Activated T-cell treated with anti-CD3 and anti-CD28 coated beads for 4 hours (primary cell): ENCODE measurements at places on chromosomes 11 and 22.

- no peak for DNase-seq
Measured at GRCh38 chr11:23556163-23556750, 696.0 kb upstream of the CCDC179 start.

DNA sequence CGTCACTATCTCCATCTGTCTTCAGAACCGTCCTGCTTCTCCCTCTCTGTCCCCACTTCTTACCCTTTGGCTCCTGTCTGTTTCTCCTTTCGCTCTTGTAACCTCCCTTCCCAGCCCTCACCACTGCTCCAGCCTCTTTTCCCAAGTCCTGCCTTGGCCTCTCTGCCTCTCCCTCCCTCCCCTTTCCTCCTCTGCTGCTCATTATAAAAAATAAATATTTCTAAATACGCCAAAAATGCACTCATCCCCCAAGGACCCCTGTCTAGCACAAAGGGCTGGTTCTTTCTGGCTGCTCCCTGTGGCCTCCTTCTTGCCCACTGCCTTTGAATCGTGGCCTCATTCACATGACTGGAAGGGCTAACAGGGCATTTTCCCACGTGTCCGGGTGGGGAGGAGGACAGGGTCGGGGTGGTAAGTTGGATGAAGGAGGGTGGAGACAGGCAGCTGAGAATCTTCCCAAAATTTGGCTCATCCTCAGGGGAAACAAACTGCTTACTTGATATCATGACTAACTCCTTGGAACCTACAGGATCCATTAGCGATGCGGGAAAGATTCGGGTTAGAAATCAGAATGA is 26.4 kb upstream of the OAF start:
- no peak for DNase-seq

GRCh38 chr11:35474688-35475087 is 50.7 kb downstream of the PAMR1 start:
- DNase-seq, result no peak

- DNase-seq, result no peak
Measured at GRCh38 chr11:86365546-86365945, 9.1 kb upstream of the CCDC81 start.

DNA sequence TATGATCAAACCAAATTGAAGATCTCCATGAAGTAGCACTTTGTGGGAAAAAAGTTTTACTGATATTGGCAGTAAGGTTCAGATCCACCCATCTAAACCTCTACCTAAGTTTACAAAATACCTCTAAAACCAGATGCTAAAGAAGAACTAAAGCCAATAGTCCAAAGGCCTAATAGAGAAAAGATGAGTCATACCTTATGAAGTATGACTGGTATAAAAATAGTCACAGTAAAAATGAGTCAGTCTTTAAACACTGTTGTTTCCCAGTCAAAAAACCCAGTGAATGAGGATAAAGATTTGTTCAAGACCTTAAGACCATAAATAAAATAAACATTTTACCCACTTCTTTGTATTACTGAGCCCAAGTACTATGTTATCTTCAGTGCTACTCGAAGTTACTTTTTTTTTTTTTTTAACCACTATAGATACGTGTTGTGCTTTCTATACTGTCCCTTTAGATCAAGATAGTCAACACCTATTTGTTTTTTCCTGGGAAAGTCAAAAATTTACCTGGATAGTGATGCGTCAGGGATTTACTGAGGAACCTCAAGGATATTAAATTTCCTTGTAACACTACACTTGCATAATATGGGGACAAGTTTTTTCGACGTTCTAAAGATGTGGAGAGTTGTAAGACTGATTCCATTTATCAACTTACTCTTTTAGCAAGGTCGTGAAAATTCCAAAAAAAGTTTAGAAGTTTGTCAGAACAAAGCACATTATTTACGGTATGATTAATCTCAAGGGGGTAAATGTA is 87.3 kb downstream of the CCDC73 start:
- no peak for DNase-seq

GRCh38 chr11:93031386-93031785 is 61.9 kb downstream of the MTNR1B start:
- no peak for DNase-seq

DNA sequence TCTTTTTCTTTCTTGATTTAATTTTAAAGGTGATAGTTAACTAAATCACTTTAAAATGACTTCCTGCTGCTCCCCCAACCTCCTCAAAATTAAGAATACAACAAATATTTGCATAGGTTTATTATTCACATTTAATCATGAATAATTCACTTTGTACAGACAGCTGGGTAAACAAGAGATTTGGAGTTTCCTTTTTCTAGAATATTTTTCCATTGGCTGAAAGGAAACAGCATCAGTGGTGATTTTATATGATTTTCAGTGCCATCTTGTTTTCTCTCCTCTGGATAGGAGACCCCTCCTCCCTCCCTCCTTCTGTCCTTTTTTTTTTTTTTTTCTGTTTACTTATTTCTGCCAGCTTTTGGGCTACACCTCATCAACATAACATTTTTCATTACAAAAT is 60.5 kb downstream of the LIF start:
- no peak for DNase-seq

DNA sequence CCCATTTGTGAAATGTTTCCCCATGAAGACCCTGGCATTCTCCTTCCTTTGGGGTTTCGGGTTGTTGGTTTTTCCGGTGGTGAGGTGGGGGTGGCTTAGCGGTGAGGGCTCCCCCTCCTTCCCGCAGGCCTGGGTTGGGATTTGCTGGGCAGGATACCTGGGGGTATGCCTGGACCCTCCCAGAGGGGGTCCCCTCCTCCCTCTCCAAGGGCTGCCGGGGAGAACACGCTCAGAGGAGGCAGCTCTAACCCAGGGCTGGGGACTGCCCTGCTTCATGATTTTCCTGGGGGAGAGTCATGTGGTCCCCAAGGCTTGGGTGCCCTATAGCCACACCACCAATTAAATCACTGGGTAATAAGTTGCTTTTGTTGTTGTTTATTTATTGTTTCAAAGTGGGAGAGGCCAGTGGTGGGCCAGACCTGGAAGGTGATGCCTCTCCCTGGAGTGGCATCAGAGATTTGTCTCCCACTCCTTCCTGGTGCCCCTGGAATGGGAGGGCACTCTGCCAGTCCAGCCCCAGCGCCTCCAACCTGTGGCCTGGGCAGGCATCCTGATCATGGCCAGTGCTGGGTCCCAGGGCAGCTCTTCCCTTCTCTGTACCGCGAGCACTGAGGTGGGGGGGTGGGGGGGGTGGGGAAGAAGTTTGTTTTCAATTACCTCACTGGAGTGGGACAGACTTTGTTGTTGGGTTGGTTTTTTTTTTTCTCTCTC is 1.3 kb upstream of the CLCF1 start:
- DNase-seq, result no peak

- DNase-seq, result no peak
Measured at GRCh38 chr11:110797453-110797852, 85.2 kb upstream of the ARHGAP20 start.

GRCh38 chr22:32702421-32702820 is 99.1 kb upstream of the TIMP3 start:
- DNase-seq, result no peak

GRCh38 chr11:82225930-82226329 is 507.7 kb downstream of the FAM181B start:
- DNase-seq, result no peak

DNA sequence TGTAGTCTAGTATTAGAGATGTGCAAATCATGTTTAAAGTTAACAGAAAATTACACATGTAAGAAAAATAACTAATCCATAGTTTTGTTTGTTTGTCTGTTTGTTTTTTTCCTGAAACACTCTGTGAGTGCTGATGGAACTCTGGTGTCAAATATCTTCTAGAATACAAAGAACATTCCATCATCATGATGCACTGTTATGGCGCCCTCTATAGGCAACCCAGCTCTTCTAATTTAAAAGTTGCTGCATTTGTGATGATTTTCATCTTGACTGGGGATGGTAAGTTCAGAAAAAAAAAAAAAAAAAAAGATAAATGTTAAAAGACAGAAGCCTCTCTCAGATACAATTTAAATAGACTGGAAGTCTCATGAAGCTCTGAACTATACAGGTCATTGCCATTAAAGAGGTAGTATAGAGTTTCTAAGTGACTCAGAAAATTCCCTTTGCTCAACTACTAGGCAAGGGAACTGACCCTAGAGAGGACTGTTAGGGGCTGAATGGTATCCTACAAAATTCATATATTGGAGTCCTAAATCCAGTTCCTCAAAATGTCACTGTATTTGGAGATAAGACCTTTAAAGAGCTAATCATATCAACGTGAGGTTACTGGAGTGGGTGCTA is 597.2 kb upstream of the ANO3 start:
- DNase-seq, result no peak

DNA sequence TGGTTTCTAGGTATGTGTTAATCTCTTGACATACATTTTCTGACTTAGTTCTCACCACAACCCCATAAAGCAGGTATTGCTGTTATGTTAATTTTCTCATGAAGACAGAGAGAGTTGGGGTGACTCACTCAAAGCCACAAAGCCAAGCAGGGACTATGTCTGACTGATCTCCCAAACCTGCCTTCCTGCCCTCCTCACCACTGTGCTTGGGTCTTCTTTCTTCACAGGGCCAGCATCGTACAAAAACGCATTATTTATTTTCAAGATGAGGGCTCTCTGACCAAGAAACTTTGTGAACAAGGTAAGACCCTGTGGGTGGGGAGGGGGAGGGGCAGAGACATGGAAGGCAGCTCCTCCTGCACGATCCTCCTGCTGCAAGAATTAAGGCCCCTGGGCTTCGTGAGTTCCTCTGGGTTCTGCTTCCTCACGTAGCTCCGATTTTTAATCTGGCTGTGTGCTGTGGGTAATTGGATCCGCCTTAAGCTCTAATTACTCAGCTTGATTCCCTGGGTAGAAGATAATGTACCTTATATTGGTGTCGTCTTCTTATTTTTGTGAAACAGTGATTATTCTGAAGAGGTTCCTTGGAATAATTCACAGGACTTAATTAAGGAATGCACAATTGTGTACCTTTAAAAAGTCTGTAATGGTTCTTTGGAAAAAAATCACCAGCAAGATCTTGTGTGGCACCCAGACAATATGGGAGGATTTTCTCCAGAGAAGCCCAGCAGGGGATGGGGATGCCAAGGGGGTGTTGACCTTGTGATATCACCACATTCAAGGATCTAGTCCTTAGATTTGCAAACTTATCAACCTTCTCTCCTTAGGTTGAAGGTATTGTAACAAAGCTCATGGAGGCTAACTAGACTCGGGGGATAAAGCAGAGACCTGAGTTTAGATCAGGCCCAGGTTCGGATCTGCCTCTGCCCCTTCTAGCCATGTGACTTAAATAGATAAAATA is 112.9 kb downstream of the SPON1 start:
- DNase-seq, result peak; percentile 38

DNA sequence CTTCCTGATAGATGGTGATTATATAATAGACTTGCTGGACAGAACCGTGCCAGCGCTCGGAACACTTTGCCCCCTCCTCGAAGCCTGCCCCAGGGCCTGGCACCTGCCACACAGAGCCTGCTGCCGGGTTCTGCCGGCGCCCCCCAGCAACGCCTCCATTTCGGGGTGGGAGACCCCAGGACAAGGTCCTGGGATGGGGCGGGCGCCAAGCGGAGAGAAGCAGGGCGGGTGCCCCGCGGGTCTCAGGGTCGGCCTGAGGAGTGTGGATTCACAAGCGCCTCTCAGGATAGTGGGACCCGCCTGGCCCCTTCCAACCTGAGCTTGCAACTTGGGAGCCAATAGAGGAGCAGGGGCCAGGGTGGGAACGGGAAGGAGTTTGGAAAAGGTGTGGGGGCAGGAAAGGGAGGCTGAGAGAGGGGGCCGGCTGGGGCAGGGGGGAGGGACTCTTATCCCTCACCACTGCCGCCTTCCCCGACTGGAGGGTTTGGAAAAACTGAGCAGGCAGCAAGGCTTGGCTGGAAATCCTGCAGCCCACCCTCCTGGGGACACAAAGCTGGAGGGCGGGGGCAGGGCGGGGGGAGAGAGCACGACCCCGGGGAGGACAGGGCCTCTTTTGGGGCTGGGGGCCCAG is 3.3 kb upstream of the BCL9L start:
- DNase-seq, result no peak

DNA sequence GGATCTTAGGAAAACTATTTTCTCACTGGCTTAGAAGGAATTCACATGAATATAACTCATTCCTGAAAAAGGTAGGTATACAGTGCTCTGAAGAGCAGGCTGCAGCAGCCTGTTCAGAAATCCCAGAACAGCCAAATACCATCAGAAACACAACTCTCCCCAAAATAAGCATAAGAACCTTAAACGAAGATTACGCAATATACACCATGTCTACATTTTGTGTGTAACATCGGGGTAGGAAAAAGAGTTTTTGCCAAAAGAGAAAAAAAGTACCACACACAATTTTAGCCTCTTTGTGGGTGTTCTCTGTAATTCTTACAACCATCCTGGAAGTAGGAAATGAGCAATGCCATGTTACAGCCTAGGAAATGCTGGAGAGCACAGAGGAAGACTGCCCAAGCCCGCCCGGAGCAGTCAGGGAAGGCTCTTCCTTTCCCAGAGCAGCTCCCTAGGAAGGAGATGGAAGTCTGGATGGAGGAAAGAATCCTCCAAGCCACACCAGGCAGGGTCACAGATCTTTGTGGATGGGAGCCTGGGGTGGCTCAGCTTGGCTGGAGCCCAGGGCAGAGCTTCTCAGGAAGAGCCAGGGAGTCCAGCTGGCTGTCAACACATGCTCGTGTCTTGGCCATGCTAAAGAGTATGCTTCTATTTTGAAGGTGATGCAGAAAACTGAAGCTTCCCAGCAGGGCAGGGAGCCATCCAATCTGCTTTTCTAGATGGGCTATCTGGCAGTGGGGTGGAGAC is 49.7 kb upstream of the ARFGAP3 start:
- no peak for DNase-seq

- DNase-seq, result no peak
Measured at GRCh38 chr11:130888790-130889189, 27.5 kb downstream of the SNX19 start.

DNA sequence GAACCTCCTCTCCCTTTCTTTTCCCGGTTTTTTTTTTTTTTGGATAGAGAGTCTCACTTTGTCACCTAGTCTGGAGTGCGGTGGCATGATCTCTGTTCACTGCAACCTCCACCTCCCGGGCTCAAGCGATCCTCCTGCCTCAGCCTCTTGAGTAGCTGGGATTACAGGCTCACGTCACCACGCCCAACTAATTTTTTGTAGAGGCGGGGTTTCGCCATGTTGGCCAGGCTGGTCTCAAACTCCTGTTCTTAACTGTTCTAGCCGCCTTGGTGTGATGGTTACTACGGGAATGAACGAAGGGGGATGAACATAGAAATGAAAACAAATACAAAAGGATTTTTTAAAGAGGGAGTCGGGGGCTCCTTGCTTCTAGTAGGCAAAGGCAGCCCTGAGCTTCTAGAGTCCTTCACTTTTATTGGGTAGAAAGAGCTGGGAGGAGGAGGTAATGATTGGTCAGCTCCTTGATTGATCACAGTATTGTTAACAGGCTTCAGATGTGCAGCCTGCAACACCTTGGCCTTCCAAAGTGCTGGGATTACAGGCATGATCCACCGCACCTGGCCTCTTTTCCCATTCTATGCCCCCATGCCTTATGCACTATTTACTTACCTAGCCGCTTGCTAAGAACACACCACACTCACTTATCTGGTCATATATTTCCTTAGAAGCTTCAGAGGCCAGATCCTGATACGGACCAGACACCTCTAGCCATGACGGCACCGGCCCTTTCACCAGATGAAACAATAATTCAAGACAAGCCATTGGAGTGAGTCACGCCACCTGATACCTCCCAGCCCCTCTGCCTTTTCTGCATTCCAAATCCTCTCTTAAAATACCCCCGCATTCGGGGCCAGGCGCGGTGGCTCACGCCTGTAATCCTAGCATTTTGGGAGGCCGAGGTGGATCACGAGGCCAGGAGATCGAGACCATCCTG is 20.7 kb downstream of the SUSD2 start:
- no peak for DNase-seq
